ENCODE measurements at places on chromosomes 6 and 20.

GRCh38 chr6:87767478-87767877 lies 65.4 kb upstream of the AKIRIN2 start:
- no peak for DNase-seq

DNA sequence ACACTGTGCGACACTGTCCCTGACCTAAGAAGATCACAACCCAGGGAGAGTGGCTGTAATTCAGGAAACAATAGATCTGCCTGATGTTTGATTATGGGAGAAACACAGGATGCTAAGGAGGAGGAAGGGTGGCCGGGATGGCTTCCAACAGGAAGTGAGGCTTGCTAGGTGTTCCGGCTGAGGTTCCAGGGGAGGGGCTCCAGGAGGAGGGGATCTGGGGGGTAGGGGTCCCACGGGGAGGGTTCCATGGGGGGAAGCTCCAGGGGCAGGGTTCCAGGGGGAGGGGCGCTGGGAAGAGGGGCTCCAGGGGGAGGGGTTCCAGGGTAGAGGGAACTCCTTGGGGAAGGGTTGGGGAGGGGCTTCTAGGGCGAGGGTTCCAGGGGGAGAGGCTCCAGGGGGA lies 48.6 kb downstream of the DAAM2 start:
- DNase-seq, result no peak

- DNase-seq, result no peak
Observed at GRCh38 chr6:105170059-105170458, 9.8 kb downstream of the POPDC3 start.

DNA sequence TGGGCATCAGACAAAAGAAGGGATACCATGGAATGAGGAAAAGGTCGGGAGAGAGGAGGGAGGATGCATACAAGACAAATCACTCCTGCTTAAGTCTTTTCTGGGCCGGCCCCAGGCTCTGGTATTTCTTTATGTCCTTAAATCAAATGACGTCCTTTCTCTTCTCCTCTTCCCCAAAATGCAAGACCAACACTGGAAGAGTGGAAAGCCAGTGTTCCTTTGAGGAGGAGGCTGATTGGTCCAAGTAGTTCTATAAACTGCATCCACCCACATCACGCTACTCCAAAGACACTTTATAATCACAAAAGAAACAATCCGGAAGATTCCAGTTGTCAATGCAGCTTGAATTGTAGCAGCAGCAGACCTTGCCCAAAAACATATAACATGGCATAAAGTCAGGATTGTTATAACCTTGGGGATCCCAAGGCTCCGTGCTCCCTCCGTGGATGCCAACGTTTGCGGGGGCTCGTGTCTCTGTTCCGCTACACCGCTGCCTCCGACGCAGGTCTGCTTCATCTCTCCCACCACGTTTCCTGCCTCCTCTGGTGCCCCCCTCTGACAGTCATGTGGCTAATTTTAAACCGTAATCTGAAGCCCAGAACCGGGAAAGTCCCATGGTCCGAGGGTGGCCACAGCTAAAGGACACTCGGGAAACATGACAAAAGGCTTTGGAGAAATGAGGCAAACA lies 47.1 kb downstream of the MCUR1 start:
- no peak for DNase-seq

DNA sequence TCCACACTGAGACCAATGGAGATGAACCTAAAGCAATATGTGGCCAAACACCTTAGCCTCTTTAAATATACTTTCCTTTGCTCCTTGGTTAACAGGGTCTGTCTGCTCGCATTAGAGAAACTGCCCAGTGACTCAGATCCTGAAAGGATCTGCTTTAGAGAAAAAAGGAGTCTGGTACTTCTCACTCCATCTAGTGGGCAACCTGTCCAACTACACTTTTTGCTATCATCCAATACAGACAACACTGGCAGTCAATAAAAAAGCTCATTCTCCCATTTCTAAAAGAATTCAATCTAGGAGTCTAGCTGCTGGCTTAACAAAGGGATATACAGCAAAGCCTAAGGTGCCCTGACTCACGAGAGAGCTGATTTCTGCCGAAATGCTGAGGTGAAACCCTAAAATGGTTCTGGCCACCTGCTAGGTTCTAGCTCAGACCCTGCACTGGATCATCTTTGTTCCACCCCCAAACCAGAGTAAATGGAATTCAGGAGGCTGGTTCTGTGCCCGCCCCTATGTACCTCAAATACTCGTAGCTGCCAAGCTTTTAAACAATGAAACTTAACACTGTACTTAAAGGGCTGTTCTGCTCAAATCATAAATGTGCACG lies 11.5 kb downstream of the GNL1 start:
- DNase-seq, result peak; percentile 45

GRCh38 chr6:37514837-37515236 lies 15.1 kb upstream of the CCDC167 start:
- DNase-seq, result no peak

- DNase-seq, result no peak
Observed at GRCh38 chr6:148771212-148771601, 24.4 kb downstream of the UST start.

GRCh38 chr6:21193790-21194475 lies 399.6 kb upstream of the SOX4 start:
- no peak for DNase-seq

GRCh38 chr6:112145080-112145573 lies 57.7 kb downstream of the FAM229B start:
- no peak for DNase-seq

DNA sequence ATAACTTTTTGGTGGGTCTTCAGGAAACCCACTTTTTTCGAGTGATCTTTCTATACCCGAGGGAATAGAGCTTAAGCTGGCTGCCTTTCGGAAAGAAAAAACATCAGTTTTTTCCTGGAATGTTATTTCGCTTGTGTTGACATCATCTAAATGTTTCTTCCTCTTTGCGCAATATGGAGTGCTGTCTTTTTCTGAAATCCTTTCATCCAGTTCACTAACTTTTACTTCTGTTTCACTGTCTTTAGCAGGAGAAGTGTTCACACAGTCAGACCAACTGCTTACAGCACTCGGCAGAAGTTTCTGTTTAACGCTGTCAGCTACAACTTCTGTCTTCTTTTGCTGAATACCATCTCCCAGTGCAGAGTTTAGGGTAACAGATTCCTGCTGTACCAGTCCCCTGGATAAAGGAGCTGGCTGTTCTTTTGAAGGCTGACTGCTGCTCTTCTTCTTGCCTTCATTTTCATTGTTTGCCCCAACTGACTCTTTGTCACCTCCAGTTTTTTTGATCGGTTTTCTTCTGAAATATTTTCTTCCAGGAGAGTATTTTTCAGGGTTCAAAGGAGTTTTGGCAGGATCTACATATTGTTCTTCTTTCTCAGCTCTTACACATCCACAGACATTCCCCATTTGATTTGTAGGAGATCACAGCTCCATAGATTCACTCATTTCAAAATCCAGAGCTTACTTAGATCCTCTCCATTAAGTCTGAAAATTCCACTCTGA lies 50.0 kb upstream of the DST start:
- DNase-seq, result no peak

DNA sequence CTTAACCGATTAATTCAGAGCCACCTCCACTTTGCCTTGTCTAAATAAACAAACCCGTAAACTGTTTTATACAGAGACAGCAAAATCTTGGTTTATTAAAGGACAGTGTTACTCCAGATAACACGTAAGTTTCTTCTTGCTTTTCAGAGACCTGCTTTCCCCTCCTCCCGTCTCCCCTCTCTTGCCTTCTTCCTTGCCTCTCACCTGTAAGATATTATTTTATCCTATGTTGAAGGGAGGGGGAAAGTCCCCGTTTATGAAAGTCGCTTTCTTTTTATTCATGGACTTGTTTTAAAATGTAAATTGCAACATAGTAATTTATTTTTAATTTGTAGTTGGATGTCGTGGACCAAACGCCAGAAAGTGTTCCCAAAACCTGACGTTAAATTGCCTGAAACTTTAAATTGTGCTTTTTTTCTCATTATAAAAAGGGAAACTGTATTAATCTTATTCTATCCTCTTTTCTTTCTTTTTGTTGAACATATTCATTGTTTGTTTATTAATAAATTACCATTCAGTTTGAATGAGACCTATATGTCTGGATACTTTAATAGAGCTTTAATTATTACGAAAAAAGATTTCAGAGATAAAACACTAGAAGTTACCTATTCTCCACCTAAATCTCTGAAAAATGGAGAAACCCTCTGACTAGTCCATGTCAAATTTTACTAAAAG lies 2.7 kb downstream of the FOXC1 start:
- no peak for DNase-seq

- DNase-seq, result no peak
Observed at GRCh38 chr6:54718541-54719023, 128.0 kb upstream of the FAM83B start.

- peak; percentile 15 for DNase-seq
Observed at GRCh38 chr6:40587240-40588069, at the start of gene LRFN2. Gene LRFN2, minus strand, starts transcription at chr6:40587364.

DNA sequence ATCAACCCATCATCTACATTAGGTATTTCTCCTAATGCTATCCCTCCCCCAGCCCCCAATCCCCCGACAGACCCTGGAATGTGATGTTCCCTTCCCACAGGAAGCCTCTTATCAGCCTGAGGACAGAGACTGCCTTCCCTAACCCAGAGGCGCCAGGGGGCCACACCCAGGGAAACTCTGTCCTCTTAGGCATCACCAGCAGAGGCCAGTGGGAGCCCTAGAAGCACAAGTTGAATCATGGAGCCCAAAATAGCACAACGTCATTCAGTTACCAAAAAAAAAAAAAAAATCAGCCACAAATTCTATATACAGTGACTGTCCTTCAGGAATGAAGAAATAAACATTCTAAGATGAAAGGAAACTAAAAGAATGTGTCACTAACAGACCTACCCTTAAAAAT lies 625.7 kb downstream of the TFAP2A start:
- no peak for DNase-seq

DNA sequence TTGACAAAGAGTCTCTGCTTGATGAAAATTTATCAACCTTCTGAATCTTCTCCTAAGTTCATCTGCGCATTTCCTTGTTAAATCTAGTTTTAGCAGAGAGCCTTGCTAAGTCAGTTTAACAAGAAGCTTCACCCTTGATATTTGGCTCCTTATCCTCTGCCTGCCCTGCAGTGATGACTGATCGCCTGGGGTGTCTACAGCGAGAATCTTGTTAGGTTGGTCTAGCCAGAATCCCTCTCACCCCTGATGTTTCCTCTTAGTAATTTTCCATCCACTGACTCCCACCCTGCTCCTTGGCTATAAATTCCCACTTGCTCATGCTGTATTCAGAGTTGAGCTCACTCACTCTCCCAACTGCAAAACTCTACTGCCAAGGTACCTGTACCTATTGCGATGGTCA lies 114.1 kb downstream of the TENT5A start:
- no peak for DNase-seq

GRCh38 chr6:251920-252319 lies 40.4 kb upstream of the DUSP22 start:
- DNase-seq, result no peak

DNA sequence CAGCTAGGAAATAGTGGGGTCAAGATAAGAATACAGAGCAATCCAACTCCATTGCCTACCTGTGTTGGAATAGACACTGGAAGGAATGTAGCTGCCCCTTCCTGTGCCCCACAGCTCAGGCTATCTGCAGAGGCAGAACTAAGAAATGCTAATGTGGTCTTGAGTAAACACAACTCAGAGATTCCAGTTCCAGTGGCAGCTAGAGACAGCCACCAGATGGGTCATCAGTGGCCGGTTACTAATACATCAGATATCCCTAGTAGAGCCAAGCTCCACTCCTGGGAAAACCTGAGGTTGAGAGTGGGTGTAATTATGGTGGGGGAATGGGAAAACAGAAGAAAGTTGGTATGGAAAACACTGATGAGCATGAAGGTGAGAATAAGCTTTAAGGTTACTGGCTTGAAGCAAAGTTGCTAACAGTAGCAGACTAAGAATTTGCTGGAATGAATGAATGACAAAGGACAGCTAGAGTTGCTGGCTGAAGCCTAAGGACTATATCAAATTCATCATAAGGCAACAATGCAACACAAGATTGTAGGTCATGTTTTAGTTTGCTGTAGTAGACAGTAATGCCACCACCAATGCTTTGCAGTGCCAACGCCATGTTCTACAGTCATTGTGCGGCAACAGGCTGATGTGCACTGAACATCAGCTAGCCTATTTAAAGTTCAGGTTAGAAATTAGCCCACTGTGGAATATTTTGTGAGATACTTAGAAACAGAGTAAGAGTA lies 28.3 kb upstream of the FAM83C start:
- DNase-seq, result no peak

DNA sequence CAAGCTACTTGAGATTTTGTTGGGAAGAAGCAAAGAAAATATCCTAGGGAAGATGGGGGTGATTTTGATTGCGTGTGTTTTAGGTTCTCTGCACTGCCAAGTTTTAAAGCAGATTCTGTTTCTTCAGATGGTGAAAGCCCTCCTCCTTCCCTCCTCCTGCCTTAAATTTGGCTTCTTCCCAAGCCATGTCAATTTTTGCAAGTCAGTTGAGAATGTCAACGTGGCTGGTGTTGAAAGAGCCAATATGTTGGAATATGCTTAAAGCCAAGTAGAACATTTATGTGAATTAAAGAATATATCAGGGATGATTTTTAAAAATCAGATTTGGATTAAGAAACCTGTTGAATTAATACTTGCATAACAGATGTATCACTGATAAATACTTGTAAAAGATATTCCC lies 270.8 kb downstream of the ARID1B start:
- no peak for DNase-seq

GRCh38 chr6:139144490-139145085 lies 9.7 kb downstream of the HECA start:
- no peak for DNase-seq

GRCh38 chr20:10137533-10137932 lies 81.1 kb upstream of the SNAP25 start:
- no peak for DNase-seq

GRCh38 chr6:111536910-111537527 lies 54.0 kb upstream of the REV3L start:
- DNase-seq, result no peak

GRCh38 chr6:106847116-106847515 lies 127.4 kb downstream of the CD24 start:
- DNase-seq, result no peak

- no peak for DNase-seq
Observed at GRCh38 chr6:9136141-9136822, 700.9 kb upstream of the SLC35B3 start.

DNA sequence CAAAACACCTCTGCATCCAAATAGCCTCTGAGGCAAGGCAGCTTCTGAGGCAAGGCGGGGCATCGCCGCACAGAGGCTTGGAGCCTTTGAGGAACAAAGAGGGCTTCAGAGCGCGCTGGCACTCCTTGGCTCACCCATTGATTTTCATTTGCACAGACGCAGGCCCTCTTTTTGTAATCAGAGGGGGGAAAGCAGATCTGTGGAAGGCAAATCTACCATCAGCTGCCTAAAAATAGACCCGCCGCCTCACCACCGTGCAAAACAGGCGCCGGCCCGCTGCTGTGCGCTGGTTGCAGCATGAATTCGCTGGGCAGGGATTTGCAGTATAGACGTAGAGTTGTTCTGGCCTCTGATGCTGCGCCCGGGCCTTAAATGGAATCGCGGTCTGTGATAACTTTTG lies 69.9 kb upstream of the STMND1 start:
- DNase-seq, result no peak

GRCh38 chr20:46951405-46951804 lies 56.8 kb downstream of the EYA2 start:
- DNase-seq, result no peak

- DNase-seq, result no peak
Observed at GRCh38 chr6:53899512-53899911, 104.7 kb downstream of the LRRC1 start.

GRCh38 chr6:10526156-10526555 lies 5.0 kb downstream of the GCNT2 start:
- DNase-seq, result no peak

Measured in astrocyte of the cerebellum (primary cell).